ENCODE measurements at places on chromosomes 2 and 18.

GRCh38 chr2:161123531-161124030, 36.6 kb upstream of the TANK start:
- DNase-seq, result no peak

DNA sequence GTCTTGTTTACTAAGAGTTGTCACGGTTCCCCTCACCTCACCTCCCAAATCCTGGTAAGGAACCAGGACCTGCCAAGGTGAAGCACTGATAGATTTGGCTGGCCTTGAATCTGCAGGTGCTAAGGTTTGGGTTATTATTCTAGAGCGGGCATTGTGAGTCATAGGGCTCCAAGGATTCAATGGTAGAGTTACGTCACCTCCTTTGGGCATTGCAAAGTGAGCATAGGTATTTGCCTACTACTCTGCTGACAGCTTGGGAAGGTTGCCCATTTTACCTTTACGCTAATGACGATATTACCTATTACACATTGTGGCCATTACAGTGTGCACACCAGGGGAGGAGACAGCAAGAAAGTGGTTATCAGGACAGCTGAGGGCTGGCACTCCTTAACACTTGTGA, 59.3 kb downstream of the SETBP1 start:
- DNase-seq, result no peak

DNA sequence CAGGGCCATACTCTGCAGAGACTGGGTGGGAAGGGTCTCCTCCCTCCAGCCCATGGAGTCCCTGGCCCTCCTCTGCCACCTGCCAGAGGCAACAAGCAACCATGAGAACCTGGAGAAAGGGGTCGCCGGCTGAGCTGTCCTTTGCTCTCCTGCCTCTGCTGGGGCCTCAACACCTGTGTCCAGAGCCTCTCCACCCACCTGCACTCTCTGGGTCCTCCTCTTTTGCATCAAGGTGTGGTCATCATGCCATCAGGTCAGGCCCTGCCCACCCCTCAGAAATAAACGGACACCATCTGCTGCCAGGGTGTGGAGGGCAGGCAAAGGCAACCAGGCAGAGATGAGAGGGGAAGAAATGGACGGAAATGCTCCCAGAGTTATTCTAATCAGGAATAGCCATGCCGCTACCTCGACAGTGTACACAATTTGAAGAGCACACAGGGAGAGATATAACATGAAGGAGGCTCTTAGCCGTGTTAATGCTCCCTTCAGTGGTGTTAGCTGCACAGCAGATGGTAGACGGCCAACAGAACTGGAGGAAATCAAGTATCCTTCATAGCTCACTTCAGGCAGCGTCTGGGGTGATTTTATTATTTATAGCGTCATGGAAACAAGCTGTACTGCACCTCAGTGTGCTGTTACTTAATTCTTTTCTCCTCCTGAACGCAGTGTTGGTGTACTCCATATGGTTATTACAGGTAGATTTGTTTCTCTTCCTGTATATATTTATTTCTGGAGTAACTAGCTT, 247.9 kb downstream of the TSN start:
- no peak for DNase-seq

GRCh38 chr2:120439067-120439368, 93.1 kb downstream of the INHBB start:
- DNase-seq, result no peak

DNA sequence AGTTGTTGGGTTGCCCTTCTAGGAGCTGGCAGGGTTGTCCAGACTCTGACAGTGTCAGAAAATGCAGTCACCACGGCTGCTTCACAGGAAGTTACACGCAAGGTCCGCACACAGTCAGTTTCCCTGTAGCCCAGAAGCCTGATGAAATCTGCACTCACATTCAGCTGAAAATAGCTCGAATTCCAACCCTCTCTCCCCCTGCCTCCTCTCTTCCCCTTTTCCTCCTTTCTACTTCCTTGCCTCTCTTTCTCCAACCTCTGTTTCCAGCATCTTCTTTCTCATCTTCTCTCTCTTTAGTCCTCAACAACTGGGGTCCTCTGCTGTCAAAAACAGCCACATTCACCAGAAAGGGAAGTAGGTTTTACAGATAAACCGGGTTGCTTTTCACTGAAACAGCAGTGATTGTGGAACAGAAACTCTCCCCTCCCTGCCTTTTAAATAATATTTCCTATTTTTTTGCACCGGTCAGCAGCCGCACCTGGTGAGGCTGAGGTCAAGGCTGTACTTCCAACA, 69.3 kb downstream of the BCL11A start:
- no peak for DNase-seq

GRCh38 chr18:79496978-79497637, 101.4 kb downstream of the NFATC1 start:
- no peak for DNase-seq

- DNase-seq, result no peak
Measured at GRCh38 chr2:63054841-63055225, 4.2 kb downstream of the OTX1 start.

Measured in stimulated activated CD4-positive, alpha-beta T cell treated with anti-CD3 and anti-CD28 coated beads, TNF-alpha, amount 100 ng/mL, for 48 hours (primary cell).